ENCODE measurements at places on chromosomes 16 and 17.

GRCh38 chr16:72963533-72964315, 84.2 kb downstream of the ZFHX3 start:
- no peak for DNase-seq

- no peak for DNase-seq
Measured at GRCh38 chr17:19270704-19271611, 33.8 kb downstream of the EPN2 start.

- DNase-seq, result no peak
Measured at GRCh38 chr16:65660390-65660789, 538.5 kb upstream of the CDH11 start.

DNA sequence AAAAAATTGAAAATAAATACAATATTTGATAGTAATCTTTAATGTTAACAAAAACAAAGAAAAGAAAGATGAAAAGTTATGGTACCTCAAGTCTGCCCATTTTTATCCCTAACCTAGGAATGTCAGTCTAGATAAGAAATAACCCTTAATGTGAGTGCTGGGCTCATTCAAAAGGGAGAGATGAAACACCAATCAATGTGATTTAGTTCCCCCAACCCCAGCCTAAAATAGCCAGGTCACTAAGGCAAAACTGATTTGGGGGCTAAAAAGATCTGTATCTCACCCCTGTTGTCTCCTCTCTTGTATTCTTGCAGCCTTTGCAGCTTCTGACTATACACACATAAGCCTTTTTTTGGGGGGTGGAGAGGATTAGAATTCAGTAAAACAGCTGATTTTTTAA, 3.2 kb upstream of the IGF2BP1 start:
- DNase-seq, result no peak

DNA sequence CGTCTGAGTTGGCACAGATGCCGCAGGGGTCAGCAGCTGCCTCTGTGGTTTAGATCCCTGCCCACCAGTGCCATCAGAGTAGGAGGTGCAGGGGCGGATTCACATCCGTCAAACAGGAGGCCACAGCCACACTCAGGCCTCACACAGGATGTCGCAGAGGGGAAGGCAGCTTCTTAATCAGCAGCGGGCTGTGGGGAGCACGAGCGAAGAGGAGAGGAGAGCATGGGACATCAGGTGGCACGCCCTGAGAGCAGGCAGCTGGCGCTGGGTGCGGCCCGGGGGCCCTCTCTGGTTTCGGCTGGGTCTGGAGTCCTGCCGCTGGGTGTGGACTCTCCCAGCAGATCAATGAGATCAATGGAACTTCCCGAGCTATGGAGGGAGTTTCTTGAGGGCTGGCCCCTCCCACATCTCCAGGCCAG, 9.6 kb downstream of the LLGL2 start:
- peak; percentile 43 for DNase-seq

- DNase-seq, result no peak
Measured at GRCh38 chr17:39069114-39069756, 82.2 kb downstream of the PLXDC1 start.

- DNase-seq, result no peak
Measured at GRCh38 chr17:60327134-60327900, 64.6 kb downstream of the USP32 start.

- DNase-seq, result no peak
Measured at GRCh38 chr17:37708008-37708615, 36.7 kb downstream of the HNF1B start.

GRCh38 chr16:56860226-56861020, 4.6 kb upstream of the SLC12A3 start:
- no peak for DNase-seq

DNA sequence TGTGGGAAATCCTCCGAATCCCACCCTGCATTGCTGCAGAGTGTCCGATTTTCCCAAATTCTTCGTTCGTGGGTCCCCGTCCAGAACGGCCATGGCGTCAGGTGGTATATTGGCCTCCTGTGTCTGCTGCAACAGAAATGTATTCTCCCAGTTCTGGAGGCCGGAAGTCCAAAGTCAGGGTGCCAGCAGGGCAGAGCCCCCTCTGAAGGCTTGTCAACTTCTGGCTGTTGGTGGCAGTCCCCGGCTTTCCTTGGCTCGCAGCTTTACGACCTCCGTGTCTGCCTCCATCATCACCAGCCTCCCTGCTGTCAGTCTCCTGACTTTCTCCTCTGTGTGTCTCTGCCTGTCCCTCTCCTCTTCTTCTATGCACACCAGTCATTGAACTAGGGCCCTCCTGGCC, 142.1 kb upstream of the FOXF1 start:
- DNase-seq, result no peak

GRCh38 chr17:4900231-4901107, 1.1 kb downstream of the C17orf107 start:
- DNase-seq, result no peak

- no peak for DNase-seq
Measured at GRCh38 chr17:50426814-50427787, 1.1 kb downstream of the ACSF2 start.

- DNase-seq, result no peak
Measured at GRCh38 chr16:46894036-46894672, 10.0 kb downstream of the GPT2 start.

DNA sequence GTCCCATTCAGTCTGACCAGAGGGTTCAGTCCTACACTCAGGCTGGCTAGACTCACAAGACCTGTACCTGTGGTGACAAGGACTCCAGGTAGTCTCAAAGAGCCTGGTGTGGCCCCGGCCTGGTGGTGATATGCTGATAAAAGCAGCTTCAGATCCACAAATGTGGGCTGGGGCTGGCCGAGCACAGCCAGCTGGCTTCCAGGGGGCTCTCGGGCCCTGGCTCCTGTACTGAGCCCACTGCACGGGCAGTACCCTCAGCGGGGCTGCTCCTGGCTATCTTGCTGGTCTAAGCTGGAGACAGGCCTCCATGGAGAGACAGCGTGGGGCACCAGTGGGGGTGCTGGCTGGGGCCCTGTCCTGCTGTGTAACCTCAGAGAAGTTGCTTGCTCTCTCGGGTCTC, 4.3 kb downstream of the SMIM5 start:
- no peak for DNase-seq

- no peak for DNase-seq
Measured at GRCh38 chr16:12318661-12319427, 342.3 kb downstream of the SNX29 start.

GRCh38 chr17:81309859-81310839, 15.0 kb upstream of the SLC38A10 start:
- no peak for DNase-seq

DNA sequence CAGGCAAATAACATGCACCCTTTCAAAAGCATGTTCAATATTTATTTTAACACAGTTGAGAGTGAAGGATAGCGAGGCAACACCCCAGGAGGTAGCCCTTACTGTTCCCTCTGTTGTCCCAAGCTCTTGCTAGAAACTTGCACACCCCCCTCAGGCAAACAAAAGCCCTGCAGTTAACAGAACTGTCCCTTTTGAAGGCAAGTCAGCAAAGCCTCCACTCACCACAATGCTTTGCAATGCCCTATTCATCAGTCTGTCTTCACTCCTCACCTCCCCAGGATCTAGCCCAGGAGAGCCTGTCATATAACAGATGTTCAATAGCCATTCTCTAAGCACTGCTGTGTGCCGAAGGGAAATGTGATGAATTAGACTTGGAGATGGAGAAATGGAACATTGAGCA, 3.5 kb upstream of the CNEP1R1 start:
- DNase-seq, result no peak

- no peak for DNase-seq
Measured at GRCh38 chr17:20314834-20315233, 152.5 kb downstream of the LGALS9B start.

DNA sequence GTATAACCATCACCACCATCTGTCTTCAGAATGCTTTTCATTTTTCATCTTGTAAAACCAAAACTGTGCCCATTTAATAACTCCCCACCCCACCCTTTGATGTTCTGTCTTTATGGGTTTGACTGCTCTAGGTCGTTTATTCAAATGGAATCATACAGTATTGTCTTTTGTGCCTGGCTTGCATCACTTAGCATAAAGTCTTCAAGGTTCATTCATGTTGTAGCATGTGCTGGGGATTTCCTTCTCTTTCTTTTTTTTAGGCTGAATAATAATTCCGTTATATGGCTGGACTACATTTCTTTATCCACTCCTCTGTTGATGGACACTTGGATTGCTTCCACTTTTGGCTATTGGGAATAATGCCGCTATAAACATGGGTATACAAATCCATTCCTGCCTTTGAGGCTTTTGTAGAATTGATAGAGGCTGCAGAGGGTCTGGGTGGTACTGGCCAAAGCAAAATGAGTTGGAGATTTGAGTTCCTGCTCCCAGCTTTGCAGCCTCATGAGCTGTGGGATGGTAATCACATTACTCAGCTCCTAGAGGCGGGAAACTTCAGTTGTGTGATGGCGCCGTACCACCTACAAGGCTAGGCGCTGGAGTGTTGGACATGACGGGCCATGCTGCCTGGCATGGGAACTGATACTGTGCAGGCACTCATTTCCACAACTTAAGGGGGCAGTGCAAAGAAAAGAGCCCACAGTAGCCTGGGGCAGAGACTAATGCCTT, 64.8 kb downstream of the CLEC16A start:
- no peak for DNase-seq

DNA sequence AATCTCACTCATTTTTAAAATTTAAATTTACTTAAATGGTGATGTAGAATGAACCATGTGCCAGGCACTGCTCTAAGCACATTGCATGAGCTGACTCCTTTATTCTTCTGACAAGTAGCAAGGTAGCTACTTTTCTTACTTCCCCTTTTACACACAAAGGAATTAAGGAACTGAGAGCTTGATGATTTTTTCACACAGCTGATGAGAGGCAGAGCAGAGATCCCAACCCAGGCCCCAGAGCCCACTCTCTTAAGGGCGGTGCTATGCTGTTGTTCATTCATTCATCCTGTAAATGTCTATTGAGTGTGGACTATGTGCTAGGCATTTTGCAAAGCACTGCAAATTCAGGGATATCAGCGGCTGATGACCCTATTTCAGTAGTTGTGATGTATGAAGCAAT, 17.9 kb downstream of the SEC14L5 start:
- no peak for DNase-seq

GRCh38 chr17:18248300-18248731, 10.2 kb downstream of the FLII start:
- DNase-seq, result peak; percentile 28

DNA sequence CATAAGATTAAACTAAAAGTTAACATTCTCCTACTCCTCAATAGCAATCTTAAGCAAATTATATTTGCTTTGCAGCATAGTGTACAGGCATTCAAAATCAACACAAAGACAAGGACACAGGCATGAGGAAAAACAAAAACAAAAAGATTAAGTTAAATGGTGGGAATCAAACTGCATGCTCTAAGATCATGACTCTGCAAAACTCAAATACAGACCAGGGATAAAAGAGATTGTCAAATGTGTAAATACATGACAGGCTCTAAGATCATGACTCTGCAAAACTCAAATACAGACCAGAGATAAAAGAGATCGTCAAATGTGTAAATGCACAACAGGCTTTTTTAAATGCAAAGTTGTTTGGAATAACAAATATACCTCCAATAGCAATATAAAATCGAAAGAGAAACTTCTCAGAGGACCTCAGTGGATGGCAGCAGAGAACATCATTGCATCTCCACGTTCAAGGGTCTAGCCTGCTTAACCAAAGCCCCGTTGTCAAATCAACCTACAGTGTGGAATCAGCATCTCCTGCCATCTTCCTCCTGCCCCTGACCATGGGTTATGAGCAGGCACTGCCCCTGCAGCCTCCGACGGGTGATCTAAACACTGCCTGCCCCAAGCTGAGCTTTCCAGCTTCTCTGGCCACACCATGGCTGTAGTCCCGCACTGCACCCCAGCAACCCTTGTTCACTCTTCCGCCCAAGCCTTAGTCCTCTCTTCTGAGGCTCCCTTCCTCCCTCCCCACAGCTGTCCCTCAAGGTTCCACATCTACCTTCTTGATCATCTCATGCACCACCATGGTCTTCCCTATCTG, 446.1 kb downstream of the SOX9 start:
- DNase-seq, result no peak

GRCh38 chr17:56672195-56672594, 78.7 kb downstream of the NOG start:
- no peak for DNase-seq

- no peak for DNase-seq
Measured at GRCh38 chr16:17027488-17028129, 443.2 kb downstream of the XYLT1 start.

- no peak for DNase-seq
Measured at GRCh38 chr16:3953728-3954410, 73.4 kb upstream of the CREBBP start.

DNA sequence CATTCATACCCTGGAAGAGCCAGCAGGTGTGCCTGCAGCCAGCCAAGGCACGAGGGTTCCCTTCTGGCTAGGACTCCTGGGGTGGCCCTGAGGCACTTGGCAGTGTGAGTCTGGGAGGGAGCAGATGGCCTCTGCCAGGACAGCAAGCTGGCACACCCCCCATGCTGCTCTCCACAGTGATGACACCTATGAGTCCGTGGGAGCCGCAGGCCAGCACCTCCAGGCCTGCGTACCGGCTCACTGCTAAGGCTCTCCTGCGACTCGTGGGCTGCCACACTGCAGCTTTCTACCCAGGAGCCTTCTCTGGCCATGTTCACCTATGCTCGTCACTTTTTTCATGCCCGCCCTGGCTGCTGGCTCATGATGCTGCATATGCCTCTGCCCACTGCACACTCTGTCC, 68.1 kb downstream of the NDEL1 start:
- no peak for DNase-seq

DNA sequence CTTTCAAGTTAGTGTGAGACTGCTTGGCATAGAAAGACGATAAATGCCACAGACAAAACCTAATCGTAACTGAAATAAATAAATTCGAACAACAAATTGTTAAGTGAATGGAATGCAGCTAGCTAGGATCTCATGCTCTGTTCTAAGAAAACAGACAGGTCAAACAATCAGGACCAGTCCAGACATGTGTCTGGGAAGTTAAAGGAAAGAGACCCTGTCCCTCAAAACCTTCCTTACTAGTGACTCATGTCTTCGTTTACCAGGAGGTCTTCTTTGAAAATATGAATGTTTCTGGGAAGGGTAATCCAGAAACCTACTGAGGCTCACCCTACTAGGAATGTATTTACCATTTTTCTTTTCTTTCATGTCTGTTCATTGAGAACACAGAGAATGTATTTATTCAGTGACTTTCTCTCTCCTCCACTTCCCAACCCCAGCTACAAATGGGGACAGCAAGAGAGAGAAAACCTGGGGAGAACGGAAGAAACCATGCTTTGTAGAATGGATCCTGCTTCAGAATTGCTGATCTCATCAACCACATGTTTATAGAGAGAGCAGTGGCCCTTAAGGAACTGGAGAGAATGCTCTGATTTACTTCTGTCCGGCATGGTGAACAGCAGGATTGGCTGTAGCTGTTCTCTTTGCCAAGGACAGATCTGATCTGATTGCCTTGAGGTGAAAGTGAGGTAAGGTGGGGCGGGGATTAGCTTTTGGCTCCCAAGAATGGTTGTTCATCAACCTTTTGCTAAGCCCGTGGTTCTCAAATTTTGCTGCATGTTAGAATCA, 39.4 kb upstream of the DHX8 start:
- no peak for DNase-seq

DNA sequence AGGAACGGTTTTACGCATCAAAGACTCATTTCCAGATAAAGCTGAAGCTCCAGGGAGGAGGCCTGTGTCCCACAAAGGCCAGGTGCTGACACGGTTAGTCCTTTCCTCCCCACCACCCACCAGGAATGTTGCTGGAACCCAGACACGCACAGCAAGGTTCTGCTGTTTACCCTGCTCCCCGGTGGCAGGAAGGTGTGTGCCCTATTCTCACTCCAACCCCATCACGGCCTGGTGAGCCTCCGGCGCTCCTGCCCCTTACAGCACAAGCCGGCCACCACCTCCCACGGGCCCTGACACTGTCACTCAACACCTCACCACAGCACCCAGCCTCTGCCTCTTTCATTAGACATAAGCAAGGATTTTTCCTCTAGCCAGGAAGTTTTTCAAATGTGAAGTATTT, 47.8 kb downstream of the ANKRD11 start:
- no peak for DNase-seq

- no peak for DNase-seq
Measured at GRCh38 chr17:50465635-50466034, 3.0 kb downstream of the CHAD start.

All from activated CD4-positive, CD25-positive, alpha-beta regulatory T cell (primary cell).